ENCODE measurements at places on chromosomes 2 and 18. TPM values are rescaled to one million over a fixed set of nuclear protein-coding genes. Genes with fewer than 3 reads are reported as not detected.

HOXD13 gene
- not detected for polyA plus RNA-seq

DQX1 gene
- 89.8 TPM for polyA plus RNA-seq

DNA sequence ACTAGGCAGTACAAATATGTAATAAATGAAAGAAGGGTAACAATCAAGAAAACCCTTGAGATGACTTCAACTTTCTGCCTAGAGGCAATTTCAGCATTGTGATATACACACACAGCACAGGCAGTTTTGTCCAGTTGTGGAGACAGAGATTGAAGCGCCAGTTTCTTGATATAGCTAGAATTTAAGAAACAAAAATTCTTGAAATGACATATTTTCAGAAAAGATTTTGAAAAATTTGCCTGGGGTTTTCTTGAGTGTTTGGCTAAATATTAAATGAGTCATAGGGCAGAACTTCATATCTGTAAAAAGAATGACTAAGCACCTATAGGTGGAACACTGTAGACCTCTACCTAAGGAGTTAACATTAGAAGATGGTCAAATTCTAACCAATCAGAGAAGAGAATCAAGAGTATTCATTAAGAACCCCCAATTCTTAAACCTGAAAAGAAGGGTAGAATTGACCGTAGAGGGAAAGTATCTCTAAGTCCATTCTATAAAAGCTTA, 1266.8 kb upstream of the TMEFF2 start:
- DNase-seq = no peak

GRCh38 chr2:179262077-179262660, 2.5 kb downstream of the SESTD1 start:
- DNase-seq = no peak

POTEC gene
- not detected for polyA plus RNA-seq

DNA sequence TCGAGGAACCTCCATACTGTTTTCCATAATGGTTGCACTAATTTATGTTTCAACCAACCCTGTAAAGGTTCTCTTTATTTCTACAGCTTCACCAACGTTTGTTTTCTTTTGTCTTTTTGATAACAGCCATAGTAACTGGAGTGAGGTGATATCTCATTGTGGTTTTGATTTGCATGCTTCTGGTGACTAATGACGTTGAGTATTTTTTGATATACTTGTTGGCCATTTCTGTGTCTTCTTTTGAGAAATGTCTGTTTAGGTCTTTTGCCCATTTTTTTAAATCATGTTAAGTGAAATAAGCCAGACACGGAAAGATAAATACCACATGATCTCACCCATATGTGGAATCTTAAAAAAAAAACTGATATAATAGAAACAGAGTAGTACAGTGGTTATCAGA, 74.8 kb upstream of the SMIM21 start:
- DNase-seq = no peak

TMEM198 gene
- polyA plus RNA-seq = 23.5 TPM

DNA sequence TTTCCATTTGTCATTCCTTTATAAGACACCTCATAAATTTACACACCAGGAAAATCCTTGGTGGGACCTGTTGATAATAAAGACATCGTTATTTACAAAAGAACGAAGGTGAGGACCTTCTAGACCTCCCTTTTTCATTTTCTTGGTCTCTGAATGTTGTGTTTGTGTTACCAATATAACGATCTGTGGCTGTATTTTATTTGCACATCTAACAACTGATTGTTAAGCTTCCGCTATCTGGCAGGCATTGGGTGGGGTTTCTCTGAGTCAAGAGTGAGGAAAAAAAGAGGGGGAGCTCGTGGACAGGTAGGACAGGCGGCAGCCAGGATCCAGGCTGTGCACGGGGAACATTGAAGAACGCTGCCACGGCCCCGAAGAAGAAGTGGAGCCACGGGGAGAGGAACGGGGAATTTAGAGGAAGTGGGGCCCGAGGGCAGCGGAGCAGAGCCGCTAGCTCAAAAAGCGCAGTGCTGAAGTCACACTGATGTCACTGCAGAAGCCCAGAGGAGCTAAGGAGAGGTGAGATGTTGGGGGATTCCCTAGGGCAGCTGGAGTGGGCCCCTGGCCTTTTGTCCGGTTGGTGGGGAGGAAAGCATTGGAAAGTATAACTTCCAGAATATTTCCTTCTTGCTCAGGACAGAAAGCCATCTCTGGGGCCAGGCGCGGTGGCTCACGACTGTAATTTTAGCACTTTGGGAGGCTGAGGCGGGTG, 20.9 kb upstream of the DNMT3A start:
- DNase-seq = no peak

- DNase-seq = no peak
These were observed 6.6 kb downstream of the FECH start for GRCh38 chr18:57579934-57580333.

GRCh38 chr18:12321333-12321732, 13.3 kb downstream of the TUBB6 start:
- DNase-seq = no peak

ST6GAL2 gene
- not detected for polyA plus RNA-seq

DNA sequence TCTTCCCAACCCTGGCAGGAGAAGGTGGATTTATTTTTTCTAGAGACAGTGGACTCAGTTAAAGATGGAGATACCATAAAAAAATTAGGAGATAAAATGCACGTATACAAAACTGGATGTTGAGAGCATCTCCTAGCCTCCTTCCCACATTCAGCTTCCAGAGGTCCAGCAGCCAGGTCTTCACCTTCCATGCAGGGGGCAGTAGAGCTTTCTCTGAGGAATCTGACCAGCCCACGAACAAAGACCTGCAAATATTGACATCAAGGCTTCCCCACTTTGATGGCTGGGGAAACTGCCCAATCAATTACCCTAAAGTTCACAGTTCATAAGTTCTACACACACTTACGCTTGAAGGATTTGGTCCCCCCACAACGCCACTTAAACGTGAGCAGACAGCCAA, 24.5 kb downstream of the AQP4 start:
- DNase-seq = peak; percentile 35

DNA sequence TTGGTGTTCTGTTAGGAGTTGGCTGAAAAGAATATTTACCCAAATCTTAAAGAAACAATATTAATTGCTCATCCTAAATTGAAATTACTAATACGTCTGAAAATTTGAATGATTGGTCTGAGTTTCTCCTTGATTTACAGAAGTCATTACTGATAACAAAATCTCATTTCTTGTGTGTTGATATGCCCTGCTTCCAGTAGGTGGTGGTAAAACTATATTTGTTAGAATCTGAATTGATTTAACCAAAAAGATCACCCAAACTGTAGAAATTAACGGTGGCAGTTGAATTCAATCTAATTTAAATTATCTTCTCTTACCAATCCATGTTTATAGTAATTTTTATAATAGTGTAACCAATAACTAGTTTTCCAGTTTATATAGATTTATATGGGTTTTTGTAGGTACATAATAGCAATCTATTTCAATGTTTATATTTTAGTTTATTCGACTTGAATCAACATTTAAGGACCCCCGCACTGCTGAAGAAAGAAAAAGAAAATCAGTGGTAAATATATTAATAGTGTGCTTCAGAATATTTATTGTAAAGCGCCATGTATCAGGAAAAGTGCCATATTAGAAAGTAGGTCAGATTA, 38.3 kb downstream of the PAPOLG start:
- peak; percentile 16 for DNase-seq

OTOS gene
- not detected for polyA plus RNA-seq

SLC9A2 gene
- polyA plus RNA-seq = not detected

GRCh38 chr2:10778724-10779115, 33.9 kb downstream of the PDIA6 start:
- no peak for DNase-seq

TRIM43 gene
- not detected for polyA plus RNA-seq

DNA sequence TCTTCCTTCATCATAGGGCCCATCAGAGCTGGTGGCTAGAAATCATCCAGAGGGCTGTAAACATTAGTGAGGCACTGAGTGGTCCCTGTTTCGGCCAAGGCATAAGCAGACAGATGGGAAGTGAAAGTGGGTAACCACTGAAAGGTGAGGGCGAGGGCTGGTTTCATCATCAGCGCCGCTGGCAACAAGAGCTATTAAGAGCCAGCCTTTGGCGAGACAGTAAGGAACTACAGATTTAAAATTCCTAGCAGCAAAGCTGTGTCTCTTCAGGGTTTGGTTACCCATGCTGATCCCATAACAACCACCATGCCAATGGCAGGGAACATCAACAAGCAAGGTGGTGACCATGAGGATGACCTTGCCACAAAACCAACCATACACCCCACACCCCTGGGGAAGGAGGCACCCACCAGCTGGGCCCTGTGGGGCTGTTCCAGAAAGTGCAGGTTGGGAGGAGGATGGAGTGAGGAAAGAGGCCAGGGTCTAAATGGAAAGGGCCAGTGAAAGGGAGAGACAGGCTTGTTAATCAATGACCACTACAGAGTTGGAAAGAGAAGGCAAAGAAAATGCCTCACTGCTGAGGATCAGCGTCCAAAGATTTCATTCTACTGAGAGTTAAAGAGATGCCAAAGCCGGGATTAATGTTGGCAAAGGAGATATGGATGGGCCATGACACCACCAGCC, 9.0 kb upstream of the SLC20A1 start:
- DNase-seq = no peak

FSHR gene
- polyA plus RNA-seq = not detected

GRCh38 chr2:240250985-240251847, 110.8 kb upstream of the OTOS start:
- DNase-seq = peak; percentile 94

All from HepG2 (cell line).